ENCODE measurements at places on chromosomes 13 and 19.

- no peak for DNase-seq
These were observed 807.5 kb upstream of the SLC10A2 start for GRCh38 chr13:103873725-103874124.

GRCh38 chr19:6693681-6694080 is 23.7 kb upstream of the TNFSF14 start:
- DNase-seq = no peak

GRCh38 chr19:4620675-4621074 is 18.6 kb upstream of the TNFAIP8L1 start:
- no peak for DNase-seq

DNA sequence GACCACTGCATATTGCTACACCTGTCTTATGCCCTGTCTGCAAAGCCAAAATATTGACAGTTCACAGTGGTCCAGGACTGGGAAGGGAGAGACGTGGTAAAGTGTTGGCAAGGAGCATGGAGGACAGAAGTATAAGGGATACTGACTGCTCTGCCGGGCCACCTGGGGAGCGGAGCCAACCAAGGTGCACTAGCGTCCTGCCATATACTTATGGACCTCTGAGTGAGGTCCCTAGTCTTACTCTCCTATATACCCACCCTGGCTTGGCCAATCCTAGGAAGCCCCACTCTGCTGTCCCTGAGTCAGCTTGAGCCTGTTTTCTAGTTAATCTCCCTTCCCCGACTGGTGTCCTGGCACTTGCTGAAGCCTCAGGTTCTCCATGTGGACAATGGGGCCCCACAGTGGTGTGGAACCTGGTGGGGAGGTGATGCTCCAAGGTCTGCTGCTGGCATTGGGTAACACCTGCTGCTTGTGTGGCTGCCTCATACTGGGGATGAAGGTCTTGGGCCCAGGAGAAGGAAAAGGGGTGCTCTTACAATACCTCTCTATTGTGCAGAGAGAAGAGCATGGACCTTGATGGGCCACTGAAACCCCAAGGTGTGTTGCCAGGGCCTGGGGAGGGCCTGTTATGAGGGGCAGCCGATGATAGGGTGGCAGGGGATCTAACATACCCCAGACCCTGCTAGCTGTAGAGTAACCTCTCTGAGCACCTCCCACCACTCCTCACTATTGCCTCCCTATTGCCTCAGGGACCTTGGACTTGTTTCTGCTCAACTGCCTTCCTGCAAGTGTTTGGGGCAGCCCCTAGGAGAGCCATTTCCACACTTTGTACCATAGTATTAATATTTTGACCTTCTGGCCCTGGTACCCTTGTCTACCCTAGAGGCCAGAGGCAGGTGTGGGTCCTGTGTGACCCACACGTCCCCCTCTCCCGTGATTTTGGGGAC is 6.7 kb upstream of the TRIM28 start:
- DNase-seq = no peak
